CD8-positive, alpha-beta T cell (primary cell): ENCODE measurements at places on chromosomes 4 and X. TPM values are rescaled to one million over a fixed set of nuclear protein-coding genes. Genes with fewer than 3 reads are reported as not detected.

DNA sequence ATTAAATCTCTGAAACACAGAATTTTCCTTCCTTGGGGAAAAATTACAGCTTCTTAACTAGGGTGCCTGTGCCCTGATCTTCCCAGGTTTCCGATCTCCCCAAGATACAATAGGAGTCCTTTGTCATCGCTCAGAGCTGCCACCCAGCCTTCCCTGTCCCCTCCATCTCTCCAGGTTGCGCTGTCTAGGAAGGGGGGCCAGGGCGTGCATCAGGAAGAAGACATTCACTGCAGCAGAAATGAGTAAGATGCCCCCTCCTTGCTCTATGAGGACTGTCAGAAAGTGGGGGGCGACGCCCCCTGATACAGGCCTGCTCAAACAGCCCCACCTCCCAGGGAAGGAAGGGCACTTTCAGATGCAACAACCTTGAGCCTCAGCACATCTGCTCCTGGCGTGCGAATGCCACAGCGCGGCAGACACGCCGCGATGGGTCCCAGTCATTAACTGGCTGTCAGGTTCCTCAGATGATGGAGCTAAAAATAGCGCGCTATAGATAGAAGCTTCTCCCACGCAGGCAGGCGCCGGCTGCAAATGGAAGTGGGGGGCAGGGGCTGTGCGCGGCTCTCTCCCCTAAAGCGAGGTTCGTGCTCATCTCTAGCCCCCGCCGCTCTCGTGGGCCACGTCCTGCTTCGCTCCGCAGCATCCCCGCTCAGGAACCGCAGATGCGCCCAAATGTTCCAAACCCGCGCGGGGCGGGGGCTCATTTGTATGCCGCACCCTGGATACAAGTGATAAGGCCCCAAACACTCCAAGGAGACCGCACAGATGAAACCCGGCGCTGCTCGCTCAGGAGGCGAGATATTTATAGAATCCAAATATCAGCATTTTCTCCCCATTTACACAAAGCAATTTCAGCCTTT, 57.6 kb upstream of the LGI2 start:
- DNase-seq, result no peak

Gene RBMXL3
- not detected for total RNA-seq

GRCh38 chr4:119268466-119268865, 53.5 kb downstream of the FABP2 start:
- no peak for DNase-seq

DNA sequence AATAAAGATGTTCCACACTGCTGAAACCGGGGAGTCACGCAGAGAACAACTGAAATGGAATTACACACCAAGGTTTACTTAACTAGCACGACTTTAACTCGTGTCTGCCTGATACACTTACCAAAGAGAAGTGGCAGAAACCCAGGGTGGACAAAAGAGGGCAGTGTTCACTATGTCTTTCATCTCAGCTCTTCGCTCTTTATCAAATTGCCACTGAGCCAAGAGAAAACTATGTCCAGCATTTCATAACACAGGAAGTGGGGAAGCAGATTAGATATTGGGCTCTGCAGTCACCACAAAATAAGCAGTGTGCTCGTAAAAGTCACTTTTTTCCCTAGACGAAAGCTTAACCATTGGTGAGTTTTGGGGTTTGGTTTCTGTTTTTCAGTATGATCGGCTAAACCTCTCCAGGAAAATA, 155.7 kb downstream of the CHIC2 start:
- no peak for DNase-seq

Gene TCEAL7
- not detected for total RNA-seq

Gene TRO
- total RNA-seq, result 0.58 TPM

Gene SPACA5
- not detected for total RNA-seq
